ENCODE measurements at places on chromosomes 6 and 20. TPM values are rescaled to one million over a fixed set of nuclear protein-coding genes. Genes with fewer than 3 reads are reported as not detected.

SYNDIG1 gene
- not detected for total RNA-seq

BNIP5 gene
- not detected for total RNA-seq

PAX1 gene
- total RNA-seq = not detected

MAP3K4 gene
- total RNA-seq = 40.2 TPM

SAMD3 gene
- total RNA-seq = 4.7 TPM

LAMP5 gene
- total RNA-seq = not detected

GTSF1L gene
- not detected for total RNA-seq

LY6G6D gene
- not detected for total RNA-seq

CD24 gene
- 54.5 TPM for total RNA-seq

HUS1B gene
- total RNA-seq = 2.7 TPM

SMOC2 gene
- 18.9 TPM for total RNA-seq

ULBP3 gene
- total RNA-seq = not detected

NTSR1 gene
- total RNA-seq = 0.24 TPM

PHACTR3 gene
- total RNA-seq = 5.5 TPM

ZC3H12D gene
- total RNA-seq = 1.4 TPM

SGK2 gene
- 1.4 TPM for total RNA-seq

CST7 gene
- 15.0 TPM for total RNA-seq

NKX2-4 gene
- not detected for total RNA-seq

TBX18 gene
- total RNA-seq = 0.49 TPM

MAK gene
- total RNA-seq = 1.5 TPM

PACRG gene
- 3.1 TPM for total RNA-seq

PRDM1 gene
- total RNA-seq = 32.2 TPM
